Hepatocyte (in vitro differentiated cells): ENCODE measurements at places on chromosomes 13 and 19. TPM values are rescaled to one million over a fixed set of nuclear protein-coding genes. Genes with fewer than 3 reads are reported as not detected.
A peak's percentile ranks its signal among the peaks of the same experiment; 100 is the strongest.

Gene LRG1
- 5.4 and 6.3 TPM in 2 replicates for total RNA-seq

Gene OR7D2
- 0.57 and 0.80 TPM in 2 replicates for total RNA-seq

Gene U2AF2
- total RNA-seq, result 94.6 and 99.6 TPM in 2 replicates

Gene ZNF649
- 13.6 and 16.0 TPM in 2 replicates for total RNA-seq

DNA sequence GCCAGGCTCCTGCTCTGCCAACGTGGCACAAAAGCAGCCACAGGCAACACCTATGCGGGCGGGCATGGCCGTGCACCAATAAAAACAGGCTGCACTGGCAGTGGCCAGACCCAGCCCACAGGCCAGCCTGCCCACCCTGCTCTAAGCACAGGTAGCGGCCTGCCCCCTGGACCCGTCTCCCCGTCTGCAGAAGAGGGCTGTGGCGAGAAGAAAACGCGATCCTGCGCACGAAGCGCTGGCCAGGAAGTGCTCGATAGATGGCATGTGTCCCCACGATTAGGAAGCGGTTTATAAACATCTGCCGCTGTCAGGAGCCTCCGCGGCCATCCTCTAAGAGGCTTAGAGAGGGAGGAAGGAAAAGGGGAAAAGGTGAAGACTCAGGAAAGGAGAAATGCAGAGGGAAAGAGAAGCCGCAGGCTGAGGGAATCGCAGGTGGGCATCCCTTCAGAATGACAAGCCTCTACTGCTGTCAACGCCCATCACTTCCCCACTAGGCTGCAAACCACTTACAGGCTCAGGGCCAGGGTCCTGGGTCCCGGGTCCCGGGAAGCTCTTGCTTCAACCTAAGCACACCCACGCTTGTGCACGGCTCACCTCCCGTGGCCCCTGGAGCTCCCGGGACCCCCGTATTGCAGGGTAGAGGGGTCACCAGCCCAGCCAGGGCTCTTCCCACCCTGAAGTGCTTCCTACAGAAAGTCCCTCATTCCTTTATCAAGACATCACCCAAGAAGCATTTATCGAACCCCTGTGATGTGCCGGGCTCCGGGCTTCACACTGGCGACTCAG is 10.5 kb downstream of the MLLT1 start:
- no peak for DNase-seq

DNA sequence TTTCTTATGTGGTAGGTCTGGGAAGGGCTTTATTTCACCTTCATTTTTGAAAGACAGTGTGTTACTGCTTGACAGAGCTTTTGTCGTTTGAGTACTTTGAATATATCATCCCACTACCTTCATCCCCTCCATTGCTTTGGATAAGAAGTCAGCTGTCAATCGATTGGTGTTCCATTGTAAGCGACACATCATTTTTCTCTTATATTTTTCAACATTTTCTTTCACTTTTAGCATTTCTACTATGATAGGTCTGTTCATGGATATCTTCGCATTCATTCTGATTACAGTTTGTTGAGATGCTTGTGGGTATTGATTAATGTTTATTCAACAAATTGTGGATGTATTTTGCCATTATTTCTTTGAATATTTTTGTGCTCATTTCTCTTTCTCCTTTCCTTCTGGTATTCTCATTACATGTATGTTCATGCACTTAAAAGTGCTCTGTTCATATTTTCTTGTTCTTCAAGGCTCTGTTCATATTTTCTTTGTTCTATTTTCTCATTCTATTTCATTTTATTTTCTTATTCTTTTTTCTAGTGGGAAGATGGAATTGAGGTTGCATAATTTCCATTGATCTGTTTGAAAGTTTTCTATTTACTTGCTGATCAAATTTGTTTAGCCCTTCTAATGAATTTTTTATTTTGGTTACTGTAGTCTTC is 29.2 kb downstream of the ZNF546 start:
- DNase-seq, result no peak

- peak; percentile 67 for DNase-seq
Measured at GRCh38 chr13:26423629-26424028, 133.9 kb upstream of the WASF3 start.

- DNase-seq, result no peak
Measured at GRCh38 chr13:42356184-42356575, 84.2 kb downstream of the AKAP11 start.

GRCh38 chr13:73849292-73849691 is 284.9 kb downstream of the KLF12 start:
- peak; percentile 42 for DNase-seq

DNA sequence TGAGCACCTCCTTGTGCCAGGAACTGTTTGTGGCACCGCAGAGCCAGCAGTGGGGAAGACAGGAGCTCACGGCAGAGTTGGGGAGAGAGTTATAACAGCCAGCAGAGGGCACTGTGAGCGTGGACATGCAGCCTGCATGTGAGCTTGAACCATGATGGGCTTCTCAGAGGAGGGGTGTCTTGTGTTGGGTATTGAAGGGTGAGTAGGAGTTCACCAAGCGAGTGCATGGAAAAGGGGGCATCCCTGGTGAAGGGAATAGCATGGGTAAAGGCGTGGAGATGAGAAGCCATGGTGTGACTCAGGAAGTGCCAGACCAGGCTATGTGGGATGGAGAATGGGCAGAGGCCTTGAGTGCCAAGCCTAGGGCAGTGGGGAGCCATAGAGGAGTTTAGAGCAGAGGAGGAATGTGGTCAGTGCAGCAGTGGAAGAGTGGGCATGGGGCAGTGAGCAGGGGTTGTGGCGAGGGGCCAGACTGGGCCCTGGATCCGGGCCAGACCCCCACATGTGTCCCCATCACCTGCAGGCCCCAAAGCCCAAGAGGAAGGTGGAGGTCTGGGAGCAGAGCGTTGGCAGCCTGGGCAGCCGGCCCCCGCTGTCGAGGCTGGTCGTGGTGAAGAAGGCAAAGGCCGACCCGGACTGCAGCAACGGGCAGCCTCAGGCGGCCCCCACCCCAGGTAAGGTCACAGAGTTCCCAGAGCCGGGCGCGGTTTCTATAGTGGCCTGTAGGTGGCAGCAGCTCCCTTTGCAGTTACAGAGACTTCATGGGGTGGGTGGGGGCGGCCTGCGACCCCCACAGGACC is 11.8 kb upstream of the SHD start:
- DNase-seq, result peak; percentile 81
